ENCODE measurements at places on chromosomes 12 and 14.

- DNase-seq = no peak
Observed at GRCh38 chr14:92585981-92586937, 72.7 kb downstream of the RIN3 start.

DNA sequence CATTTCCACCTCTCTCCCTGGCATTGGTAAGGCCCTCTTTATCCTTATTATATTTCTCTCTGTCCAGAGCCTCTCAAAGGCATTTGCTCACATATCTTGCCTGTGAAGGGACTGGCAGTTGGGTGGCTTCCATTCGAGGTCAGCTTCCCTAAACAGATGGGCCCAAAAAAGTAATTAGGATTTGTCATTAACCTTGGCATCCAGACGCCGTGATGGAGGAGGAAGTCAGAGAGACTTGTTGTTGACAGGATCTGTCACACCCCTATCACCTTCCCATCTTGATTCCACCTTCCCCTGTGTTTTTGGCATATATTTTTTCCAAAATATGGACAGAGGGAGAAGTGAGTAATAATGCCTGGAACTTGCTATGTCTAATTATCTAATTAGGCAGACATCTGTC is 54.0 kb upstream of the OAS1 start:
- no peak for DNase-seq

DNA sequence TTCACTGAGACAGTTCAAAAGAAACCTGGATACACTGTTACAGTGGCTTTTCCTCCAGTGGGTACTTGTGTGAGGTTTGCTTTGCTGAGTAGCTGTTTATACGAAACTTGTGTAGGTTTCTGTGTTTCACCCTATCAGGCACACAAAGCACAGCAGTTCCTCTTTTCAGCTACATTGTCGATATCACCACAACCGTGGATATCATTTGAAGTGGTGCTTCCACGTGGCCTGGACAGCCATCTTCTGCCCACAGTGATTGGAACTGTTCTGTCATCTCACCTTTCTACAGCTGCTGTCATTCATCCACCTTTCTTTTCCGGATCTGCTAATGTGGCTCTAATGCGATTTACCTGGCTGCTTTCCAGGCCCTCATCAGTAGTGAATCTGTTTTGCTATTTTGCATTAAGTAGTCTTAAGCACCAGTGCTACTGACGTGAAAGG is 368.8 kb downstream of the SYT1 start:
- DNase-seq = no peak

GRCh38 chr12:3054374-3054773 is 22.8 kb upstream of the TSPAN9 start:
- DNase-seq = no peak

GRCh38 chr14:57009585-57010515 is 199.6 kb upstream of the OTX2 start:
- DNase-seq = peak; percentile 28

GRCh38 chr12:49669796-49670195 is 37.4 kb downstream of the FMNL3 start:
- no peak for DNase-seq

DNA sequence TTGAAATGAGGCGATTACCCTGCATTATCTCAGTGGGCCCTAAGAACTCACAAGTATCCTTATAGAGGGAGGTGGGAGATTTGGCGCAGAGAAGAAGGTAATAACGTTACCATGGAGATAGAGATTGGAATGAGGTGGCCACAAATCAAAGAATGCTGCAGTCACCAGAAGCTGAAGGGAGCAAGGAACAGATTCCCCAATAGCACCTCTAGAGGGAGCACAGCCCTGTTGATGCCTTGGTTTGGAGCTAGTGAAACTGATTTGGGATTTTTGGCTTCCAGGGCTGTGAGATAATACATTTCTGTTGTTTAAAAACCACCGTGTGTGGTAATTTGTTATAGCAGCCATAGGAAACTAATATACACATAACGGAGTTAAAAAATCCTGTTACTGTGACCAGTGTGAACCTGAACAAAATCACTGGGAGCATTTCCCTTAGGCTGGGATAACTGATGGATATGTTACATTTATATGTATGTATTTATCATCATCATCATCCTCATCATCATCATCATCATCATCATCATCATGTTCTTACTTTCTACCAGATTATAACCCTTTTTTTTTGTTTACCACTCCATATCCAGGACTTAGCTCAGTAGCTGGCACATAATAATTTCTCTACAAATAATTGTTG is 100.3 kb downstream of the LIN7A start:
- peak; percentile 34 for DNase-seq

- DNase-seq = no peak
Observed at GRCh38 chr14:104578321-104578720, 1.2 kb upstream of the C14orf180 start.

DNA sequence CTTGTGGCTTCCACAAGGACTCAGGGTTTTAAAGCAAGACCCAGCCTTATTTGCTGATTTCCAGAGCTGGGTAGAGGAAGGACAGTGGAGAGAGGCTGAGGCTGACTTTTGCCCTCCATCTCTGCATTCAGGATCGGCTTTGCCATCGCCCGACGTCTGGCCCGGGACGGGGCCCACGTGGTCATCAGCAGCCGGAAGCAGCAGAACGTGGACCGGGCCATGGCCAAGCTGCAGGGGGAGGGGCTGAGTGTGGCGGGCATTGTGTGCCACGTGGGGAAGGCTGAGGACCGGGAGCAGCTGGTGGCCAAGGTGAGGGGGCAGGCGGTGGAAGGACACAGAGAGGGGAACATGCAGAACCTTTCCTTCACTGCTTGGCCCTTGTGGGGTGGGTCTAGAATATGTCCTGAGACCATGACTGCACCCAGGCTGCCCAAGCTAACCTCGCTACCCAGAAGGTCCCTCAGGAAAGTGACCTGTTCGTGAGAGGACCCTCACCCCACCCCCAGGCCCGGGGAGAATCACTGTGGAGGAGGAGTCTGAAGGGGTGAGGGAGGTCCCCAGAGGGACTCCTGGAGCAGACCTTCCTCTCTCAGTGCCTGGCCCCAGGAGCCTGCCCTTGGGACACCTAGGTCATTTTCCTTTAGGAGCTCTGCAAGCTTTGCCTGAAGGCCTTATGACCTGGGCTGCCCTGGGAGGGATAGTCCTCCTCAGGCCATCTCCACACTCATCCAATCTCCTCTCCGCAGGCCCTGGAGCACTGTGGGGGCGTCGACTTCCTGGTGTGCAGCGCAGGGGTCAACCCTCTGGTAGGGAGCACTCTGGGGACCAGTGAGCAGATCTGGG is 3.1 kb downstream of the DHRS2 start:
- no peak for DNase-seq

DNA sequence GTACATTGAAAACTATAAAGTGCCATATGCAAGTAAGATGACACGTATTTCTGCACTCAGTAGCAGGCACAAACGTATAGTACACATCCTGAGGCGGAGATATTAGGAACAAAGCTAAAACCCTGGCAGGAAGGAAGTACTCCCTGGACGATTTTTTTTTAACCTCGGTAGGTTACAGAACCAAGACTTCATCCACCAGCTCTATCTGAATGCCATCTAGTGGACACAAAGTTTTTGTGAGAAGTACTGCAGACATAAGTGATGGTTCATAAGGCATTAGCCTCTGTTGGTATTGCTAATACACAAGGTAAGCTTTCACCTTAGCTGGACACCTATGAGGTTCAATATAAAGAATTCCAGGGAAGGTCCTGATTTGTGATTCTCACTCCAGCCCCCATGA is 83.0 kb upstream of the CCDC196 start:
- peak; percentile 70 for DNase-seq

DNA sequence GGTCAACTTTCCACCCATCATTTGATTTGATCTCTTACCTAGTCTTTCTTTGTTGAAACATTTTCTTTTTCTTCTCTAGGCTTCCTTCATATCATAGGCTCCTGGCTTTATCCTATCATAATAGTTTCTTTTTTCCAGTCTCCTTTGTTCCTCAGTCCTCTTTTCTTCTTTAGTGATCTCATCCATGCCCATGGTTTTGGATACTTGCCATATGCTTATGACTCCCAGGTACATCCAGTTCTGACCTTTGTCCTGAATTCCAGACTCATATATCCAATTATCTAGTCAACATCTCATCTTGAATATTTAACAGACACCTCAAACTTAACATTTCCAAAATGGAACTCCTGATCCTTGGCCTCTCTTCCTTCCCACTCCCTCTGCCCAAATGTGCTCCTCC is 36.1 kb upstream of the KRAS start:
- DNase-seq = peak; percentile 78

DNA sequence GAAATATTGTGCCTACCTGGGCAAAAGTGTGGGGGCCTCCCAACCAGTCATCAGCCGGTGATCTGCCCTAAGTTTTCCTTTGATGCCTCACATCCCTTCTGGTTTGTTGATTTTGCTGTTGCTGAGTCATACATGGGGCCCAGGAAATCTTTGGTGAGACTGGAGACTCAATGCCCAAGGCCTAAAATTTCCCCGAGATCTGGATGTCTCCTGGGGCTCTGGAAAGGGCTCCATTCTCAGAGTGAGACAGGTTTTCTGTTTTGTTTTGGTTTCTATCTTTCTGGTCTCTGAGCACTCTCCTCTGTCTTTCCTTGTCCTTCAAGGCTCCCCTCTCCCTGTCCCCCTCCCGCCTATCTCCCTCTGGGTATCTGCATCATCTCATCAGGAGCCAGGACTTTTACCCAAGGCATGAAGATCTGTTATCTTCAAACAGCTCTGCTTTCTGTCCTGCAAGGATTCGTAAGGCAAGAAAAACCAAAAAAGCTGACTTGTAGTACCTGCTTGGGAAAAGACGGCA is 152.8 kb upstream of the MAX start:
- DNase-seq = peak; percentile 96

GRCh38 chr14:61409782-61410181 is 88.4 kb downstream of the PRKCH start:
- DNase-seq = no peak

DNA sequence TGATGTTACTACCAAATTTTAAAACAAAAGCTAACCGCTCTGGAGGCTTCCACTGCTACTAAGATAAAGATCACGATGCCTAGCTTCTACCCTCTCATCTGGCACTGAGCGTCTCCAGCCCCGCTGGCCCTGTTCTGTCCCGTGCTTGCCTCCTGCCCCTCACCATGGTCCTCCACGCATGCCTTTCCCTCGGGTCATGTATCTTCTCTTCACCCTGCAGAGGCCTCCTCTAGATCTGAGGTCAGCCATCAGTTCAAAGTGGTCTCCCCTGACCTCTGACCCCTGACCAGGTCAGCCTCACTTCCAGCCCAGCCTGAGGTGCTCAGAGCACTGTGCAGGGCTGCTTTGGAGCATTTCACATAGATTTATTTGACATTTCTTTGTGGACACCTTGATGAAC is 28.3 kb downstream of the ZNF664 start:
- no peak for DNase-seq

- DNase-seq = no peak
Observed at GRCh38 chr12:47648056-47648579, 57.7 kb downstream of the RPAP3 start.

DNA sequence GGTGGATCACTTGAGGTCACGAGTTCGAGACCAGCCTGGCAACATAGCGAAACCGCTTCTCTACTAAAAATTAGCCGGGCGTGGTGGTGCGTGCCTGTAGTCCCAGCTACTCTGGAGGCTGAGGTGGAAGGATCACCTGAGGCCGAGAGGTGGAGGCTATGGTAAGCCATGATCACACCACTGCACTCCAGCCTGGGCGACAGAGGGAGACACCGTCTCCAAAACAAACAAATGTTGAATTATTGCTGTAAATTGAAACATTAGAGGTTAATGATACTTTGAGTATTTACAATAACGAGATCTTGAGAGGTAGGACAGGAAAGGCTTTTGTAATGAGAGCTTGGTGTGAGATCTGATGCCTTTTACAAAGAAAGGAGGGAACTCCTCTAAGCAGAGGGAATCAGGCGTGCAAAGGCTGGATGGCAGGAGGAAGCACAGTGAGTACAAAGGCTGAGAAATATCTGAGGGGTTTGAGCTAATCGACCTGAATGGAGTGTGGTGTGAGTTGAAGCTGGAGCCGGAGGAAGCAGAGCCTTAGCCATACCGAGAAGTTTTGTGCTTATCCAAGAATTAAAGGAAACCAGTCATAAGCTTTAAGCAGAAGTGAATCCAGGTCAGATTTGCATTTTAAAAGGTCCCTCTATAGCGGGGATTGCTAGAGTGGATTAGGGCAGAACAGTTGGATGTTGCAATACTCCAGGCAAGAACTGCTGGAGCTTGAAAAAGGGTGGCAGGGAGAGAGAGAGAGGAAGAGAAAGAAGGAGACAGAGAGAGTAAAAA is 1.1 kb downstream of the RHNO1 start:
- peak; percentile 15 for DNase-seq

DNA sequence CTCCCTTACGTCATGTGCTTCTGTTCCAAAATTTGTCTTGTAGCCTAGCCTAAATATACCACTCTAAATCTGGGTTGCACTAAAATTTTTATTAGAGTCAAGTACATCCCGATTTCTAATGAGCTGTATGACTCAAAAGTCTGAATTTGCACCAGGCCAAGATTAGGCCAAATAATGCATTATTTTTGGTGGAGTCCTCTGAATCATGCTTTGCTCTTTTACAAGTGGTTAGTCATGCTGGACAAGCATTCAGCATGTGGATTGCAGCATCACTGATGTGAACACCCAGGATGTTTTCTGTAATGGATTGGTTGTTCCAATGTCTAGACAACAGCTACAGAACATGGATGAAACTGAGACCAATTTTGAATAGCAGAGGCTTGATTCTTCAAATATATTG is 23.7 kb downstream of the HEBP1 start:
- peak; percentile 97 for DNase-seq

DNA sequence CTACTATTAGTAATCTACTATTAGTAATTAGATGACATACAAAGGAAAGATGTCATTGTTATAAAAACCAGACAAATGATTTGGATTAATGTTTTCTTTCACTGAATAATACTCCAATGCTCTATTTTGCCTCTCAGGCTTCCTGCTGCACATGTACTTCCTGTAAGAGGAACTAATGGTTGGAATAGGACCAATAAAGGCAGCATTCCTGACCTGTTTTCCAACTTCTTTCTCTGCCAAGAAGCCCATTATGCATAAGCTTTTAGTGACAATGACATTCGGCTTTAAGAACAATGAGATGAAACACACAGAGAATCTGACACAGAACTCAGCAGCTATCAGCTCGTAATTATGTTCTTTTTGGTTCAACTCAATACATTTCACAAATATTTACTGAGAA is 5.2 kb upstream of the C12orf56 start:
- no peak for DNase-seq

GRCh38 chr12:129036135-129036534 is 182.9 kb downstream of the GLT1D1 start:
- DNase-seq = no peak

DNA sequence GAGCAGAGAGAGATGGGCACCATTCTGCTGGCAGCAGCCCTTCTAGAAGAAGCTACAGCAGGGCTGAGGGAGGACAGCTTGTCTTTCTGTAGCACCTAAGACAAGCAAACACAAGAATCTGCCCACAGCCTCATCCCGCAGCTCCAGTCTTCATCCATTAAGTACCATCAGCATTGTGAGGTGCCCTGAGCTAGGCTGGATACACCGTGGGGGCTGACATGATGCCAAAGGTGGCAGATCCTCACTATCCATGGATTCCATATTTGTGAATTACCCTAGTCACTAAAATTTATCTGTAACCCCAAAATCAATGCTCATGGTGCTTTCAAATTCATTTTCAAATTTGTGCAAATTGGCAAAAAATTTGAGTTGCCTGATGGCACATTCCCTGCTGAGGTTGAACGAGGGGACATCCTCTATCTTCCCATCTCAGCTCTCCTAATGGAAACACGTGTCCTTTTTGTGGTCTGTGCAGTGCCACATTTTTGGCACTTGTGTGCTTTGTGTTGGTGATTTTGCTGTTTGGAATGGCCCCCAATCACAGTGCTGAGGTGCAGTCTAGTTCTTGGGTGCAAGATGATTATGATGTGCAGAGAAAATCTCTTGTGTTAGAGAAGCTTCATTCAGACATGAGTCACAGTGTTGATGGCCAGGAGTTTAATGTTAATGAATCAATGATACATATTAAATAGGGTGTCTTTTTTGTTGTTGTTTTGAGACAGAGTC is 7.0 kb downstream of the PITPNM2 start:
- no peak for DNase-seq

All from bronchial epithelial cell (primary cell).